PC-3 (cell line): ENCODE measurements at places on chromosomes 13 and 19.

DNA sequence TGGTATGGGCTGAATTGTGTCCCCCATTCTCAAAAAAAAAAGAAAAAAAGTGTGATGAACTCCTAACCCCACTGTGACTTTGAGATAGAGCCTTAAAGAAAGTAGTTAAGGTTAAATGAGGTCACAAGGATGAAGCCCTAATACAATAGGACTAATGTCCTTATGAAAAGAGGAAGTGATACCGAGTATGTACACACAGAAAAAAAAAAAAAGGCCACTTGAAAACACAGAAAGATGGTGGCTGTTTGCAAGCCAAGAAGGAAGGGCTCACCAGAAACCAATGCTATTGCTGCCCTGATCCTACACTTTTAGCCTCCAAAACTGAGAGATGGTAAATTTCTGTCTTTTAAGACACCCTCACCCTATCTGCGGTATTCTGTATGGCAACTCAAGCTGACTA lies 955.6 kb downstream of the PCDH17 start:
- DNase-seq, result no peak

DNA sequence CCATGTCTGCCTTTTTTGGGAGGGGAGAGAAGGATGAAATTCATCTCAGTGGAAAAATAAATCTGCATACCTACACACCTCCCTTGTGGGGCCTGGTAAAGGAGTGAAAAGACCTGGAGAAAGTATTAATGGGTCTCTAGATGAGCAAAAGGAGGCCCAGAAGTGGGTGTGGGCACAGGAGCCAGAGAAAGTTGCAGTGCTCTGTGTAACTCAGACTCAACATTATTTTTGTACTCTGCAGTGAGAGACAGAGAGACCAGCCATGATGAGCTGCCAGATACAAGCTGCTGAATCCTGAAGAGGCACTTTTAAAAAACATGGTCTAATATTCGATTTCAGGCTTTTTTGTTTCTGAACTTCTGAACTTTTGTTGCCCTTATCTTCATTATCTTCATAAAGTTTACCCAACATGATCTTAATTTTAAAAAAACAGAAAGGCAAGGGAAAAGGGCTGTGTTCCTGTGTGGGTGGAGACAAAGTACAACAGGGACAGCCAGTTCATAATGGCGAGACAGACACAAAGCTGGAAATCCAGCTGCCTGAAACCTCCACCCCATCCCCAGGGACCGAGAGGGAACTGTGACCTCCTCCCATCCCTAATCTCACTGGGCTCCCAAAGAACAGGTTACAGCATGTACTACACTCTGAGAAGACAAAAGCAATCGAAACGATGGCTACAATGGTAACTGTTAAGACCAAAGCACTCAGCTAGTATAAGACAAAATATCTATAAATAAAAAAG lies 77.2 kb downstream of the KLF12 start:
- DNase-seq, result no peak

DNA sequence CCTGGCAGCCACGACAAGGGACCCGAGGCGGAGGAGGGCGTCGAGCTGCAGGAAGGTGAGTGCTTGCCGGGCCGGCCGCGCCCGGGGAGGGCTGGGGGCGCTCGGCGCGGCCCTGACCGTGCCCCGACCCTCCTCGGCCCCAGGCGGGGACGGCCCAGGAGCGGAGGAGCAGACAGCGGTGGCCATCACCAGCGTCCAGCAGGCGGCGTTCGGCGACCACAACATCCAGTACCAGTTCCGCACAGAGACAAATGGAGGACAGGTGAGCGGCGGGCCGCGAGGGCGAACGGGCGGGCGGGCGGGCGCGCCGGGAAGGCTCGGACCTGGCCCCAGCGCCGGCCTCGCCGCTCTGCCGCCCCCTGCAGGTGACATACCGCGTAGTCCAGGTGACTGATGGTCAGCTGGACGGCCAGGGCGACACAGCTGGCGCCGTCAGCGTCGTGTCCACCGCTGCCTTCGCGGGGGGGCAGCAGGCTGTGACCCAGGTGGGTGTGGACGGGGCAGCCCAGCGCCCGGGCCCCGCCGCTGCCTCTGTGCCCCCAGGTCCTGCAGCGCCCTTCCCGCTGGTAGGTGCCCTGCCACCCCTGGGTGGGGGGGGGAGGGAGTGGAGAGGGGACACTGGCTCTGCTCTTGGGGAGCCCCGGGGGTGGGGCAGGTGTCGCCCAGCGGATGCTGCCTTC lies 816 bp downstream of the USF2 start:
- peak; percentile 76 for DNase-seq

DNA sequence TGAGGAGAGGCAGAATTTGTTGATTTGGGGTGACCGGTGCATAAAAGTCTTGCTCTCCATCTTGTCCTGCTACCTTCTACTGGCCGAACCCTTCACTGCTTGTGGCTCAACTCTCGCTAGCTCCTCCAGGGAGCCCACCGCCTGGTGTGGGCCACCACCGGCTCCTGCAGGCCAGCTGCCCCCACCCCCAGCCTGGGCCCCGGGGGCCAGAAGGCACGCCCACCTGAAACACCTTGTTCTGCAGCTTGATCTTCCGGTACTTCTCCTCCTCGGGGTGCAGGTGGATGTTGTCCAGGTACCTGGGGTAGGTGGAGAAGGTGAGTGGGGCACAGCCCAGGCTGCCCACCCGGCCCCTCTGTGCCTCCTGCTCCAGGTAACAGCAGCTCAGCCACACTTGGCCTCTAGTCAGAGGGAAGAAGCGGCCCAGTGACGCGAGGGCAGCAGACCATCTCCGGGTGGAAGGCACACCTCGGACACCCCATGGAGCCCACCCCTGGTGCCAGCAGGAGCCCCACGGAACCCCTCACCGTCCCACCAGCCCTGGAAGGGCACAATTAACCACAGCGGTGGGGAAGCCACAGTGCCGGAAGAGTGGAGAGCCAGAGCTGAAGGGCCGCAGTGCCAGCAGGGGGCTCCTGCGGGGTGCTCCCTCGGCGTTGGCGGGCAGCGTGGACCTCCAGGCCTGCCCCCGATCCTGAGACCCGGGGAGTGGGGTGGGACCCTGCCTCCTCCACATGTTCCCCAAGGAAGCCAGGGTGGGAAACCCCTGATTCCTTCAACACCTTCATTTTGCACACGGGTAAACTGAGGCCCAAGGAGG lies 10.1 kb downstream of the UBXN6 start:
- no peak for DNase-seq

GRCh38 chr13:44739539-44739938 lies 163.4 kb upstream of the TSC22D1 start:
- DNase-seq, result no peak

DNA sequence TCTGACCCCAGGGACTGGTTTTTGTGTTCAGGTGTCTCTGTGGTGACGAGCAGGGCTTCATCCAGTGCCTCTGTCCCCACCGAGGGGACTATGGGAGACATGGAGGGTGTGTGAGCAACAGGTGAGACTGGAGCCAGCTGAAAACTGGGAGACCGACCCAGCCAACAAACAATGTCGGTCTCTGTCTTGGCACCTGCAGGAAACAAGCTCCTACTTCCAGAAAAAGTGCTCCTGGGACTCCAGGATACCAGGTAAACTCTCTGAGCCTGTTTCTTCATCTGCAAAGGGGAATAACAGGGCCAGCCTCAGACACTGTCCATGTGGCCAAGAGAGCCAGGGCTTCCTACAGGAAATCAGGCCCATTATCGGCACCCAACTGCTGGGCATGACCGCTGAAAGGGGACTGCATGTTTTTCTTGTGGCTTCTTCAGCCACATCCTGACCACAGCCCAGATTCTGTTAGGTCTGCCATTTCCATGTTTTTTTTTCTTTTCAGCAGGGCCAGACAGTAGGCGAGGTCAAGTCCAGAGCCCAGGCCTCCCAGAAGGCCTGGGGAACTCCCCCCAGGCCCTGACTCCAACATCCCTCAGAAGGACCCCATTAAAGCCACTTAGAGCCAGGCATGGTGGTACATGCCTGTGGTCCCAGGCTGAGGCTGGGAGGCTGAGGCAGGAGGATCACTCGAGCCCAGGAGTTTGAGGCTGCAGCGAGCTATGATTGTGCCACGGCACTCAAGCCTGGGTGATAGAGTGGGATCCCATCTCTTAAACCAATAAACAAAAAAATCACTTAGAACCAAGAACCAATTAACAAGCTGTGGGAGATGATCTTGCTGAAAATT lies 836 bp upstream of the BST2 start:
- DNase-seq, result no peak

DNA sequence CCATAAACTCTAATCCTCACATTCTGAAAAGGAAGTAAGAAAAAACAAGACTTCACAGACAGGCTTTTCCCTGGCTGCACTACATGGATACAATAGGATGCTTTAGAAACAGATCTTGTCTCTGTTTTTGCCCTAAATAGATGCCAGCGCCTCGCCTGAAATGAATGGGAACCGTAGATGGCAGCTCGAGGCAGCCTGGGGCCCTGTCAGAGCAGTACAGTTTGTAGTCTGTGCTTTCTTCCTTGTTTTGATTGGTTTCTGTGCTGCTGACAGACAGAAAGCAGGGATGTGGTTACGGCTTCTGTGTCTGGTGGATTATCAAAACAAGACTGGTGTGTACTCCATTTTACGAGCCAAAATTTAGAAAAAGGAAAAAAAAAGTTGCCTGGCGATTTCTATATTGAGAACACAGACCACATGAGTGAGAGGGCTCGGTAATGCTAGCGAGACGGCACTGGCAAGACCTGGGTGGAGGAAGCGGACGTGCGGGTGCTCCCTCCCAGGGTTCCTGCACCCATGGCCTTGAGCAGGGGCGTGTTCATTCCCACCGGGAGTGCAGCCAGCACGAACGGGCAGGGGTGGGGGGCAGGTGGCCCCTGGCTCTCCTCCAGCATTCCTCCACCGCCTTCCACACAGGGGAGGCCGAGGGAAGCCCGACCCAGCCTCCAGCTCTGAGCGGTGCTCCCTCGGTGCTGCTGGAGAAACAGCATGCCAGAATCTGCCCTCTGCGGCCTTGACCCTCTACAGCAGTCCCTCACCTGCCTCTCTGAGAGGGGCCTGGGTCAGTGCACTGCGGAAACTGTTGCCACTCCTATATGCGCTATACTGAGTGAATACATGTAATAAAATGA lies 37.6 kb upstream of the C1QTNF9 start:
- no peak for DNase-seq

DNA sequence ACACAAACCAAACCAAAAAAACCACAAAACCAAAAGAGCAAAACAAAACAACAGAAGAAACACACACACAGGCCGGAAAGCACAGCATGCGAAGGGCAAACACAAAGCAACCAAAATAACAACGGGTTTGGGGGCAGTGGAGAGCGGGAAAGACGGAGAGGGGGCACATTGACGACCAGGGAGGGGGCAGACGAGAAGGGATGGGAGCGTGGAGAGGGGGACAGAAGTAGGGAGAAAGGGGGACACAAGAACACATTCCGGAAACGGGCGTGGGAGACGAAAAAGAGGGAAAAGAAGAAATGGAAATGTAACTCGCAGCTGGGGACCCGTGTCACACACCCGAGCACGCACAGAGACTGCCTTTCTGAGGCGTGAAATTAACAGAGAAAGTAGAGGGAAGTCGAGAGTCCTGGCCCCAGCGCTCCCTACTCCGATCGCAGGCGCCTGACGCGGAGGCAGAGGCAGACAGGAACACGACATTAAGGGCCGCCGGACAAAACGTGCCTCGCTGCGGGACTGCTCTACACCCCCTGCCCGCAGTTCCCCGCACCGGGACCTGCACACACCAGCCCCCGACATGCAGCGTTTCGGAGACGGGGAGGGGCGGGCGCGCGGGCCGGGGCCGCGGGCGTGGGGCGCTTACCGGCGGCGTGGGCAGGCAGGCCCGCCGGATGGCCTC lies 652 bp downstream of the POU4F1 start:
- no peak for DNase-seq

DNA sequence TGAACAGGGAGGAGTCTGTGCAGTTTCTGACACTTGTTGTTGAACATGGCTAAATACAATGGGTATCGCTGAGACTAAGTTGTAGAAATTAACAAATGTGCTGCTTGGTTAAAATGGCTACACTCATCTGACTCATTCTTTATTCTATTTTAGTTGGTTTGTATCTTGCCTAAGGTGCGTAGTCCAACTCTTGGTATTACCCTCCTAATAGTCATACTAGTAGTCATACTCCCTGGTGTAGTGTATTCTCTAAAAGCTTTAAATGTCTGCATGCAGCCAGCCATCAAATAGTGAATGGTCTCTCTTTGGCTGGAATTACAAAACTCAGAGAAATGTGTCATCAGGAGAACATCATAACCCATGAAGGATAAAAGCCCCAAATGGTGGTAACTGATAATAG lies 16.1 kb downstream of the CEACAM6 start:
- DNase-seq, result no peak

DNA sequence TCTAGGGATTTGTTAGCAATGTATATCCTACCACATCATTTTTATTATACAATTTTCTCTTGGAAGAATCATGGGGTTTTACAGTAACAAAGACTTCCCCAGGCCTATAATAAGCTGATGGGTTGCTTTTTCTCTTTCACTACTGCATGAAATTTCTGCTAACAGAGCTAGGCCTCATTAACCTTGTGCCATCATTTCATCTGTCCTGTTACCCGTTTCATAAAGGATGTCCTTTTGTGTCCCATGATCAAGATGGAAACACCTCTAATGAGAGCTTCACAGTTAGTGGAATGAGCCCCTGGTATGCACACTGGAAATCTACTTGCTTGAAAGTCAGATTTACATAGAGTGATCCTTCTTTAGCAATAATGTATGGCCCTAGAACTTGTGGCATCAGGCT lies 138.7 kb downstream of the RXFP2 start:
- no peak for DNase-seq

- no peak for DNase-seq
Measured at GRCh38 chr13:93635616-93636032, 409.0 kb downstream of the GPC6 start.

- peak; percentile 30 for DNase-seq
Measured at GRCh38 chr13:98222081-98222554, 45.0 kb upstream of the RNF113B start.

GRCh38 chr13:29281932-29282495 lies 313.5 kb downstream of the SLC7A1 start:
- no peak for DNase-seq

GRCh38 chr19:16290692-16291091 lies 33.9 kb upstream of the KLF2 start:
- no peak for DNase-seq

- no peak for DNase-seq
Measured at GRCh38 chr13:79285159-79285558, 120.9 kb downstream of the RBM26 start.

DNA sequence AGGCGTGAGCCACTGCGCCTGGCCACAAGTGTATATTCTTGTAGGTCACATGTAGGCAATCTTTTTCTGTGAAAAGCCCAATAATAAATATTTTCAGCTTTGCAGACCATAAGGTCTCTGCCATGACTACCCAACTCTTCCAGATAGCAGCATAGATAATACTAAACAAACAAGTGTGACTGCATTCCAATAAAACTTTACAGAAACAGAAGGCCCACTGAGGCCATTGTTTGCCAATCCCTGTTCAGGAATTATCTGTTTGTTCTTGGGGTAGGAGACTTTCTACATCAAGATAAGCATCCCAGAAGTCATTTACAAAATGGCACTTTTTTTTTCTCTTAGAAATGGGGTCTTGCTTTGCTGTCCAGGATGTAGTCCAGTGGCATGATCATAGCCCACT lies 2.8 kb upstream of the ZNF329 start:
- DNase-seq, result no peak
